ENCODE measurements at places on chromosomes 6 and 20. TPM values are rescaled to one million over a fixed set of nuclear protein-coding genes. Genes with fewer than 3 reads are reported as not detected.

FOXS1 gene
- total RNA-seq = 15.2 TPM

PPP1R14C gene
- 11.9 TPM for total RNA-seq

EYS gene
- total RNA-seq = not detected

TOX2 gene
- total RNA-seq = 6.6 TPM

POM121L2 gene
- total RNA-seq = not detected

TOMM6 gene
- total RNA-seq = 253 TPM

TFAP2A gene
- 1.3 TPM for total RNA-seq

MCCD1 gene
- not detected for total RNA-seq

All from mesangial cell (primary cell).